ELF-1 (cell line): ENCODE measurements at places on chromosomes 3 and 15.

- no peak for DNase-seq
Observed at GRCh38 chr15:62603742-62604141, 438.7 kb upstream of the C2CD4B start.

DNA sequence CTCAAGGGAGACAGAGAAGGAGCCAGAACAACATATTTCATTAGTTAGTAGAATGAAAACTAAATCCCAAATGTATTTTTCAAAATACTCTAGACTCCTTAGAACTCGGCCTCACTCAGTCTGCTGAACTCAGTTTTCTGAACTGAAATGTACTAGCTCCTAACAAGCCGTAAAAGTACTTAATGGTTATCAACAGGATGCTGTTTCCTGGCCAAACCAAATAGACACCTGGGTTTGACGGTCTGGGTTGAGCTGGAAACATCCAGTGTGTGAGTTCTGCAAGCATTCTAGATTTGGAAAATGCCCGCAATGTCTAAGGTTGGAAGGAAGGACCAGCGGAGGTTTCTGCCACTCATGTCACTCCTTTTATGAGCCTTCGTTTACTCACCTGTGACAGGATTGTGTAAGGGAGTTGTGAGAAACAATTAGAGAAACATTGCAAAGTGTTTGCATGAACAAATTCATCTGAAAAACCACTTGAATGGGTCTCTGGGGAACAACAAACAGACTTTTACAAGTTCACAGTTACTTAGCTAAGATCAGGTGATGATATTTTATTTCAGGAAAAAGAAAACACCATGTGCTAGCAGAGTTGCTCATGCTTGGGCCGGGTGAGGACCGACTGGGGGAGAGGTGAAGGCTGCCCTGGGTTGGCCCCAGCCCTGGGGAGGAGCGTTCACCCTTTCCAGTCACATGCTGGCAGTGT is 151.0 kb downstream of the ALDH1A2 start:
- no peak for DNase-seq

DNA sequence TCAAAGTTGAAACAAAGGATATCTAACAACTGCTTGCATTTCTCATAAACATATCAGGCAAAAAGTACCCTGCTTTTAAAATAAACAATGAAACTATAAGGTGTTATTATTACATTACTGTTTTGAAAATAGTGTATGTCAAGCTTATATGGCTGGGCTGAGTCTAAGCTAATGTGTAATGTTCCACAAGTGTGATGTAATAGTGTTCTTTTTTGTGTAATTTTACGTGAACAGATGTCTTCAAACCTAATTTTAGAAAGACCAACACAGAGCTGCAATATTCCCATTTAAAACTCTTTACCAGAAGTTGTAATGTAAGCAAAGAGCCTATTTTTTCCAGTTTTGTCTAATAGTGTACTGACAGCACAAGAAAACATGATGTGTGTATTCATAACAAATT is 34.0 kb downstream of the MINDY2 start:
- DNase-seq = no peak

DNA sequence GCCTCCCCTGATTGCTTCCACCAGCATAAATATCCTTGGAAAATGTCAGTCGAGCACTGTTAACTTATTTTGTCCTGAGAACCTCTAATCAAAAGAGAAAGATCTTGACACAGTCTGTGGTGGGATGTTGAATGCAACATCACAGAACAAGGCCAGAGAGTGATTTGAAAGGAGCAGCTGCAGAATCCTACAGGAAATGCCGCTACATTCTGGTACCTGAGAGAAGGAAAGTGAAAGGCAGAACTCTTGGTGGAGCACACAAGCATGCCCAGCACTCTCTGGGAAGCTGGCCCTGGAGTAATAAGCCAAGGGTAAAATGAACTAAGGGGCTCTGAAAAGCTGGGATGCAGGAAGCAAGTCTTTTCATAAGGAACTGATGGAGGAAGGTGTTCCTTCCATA is 75.8 kb downstream of the CBLB start:
- no peak for DNase-seq

- no peak for DNase-seq
Observed at GRCh38 chr15:39165020-39165706, 415.7 kb upstream of the THBS1 start.
